Activated CD4-positive, alpha-beta T cell treated with anti-CD3 and anti-CD28 coated beads, Interleukin-2, amount 10 ng/mL, durations not matched to agents 7 days and 5 days (primary cell): ENCODE measurements at places on chromosomes 1 and 21.

- no peak for DNase-seq
Measured at GRCh38 chr1:68121536-68121935, 71.1 kb upstream of the DIRAS3 start.

DNA sequence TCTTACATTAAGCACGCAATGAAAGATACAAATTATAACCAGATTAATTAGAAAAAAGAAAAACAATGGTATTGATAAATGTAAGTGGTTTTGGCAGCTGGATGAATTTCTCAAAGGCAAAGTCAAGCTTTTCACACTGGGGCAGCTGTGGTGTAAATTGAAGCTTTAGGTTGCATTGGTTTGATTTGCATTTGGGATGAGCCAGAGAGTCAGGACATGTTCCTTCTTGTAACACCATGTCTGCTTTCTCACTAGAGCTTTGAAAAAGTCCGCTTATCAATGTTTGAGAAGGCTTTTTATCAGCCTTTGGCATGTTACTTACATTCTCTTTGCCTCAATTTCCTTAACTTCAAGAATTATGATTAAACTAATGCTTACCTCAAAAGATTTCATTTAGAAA lies 173.9 kb downstream of the GPATCH2 start:
- DNase-seq: no peak

DNA sequence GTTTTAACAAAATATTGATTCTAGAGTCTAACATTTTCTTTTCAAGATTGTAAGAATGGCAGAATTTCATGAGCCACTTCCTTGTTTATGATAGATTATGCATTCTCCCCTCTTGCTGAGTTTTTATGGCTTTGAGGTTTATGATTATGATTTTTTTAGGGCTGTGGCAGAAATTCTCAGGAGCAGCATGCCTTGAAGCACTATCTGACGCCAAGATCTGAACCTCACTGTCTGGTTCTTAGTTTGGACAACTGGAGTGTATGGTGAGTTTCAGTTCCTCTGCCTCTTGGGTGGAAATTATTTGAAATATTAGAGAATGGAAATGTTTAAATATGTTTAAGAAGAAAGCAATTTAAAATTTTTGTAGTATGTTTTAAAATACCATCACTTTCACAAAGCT lies 10.2 kb downstream of the USP16 start:
- no peak for DNase-seq

GRCh38 chr21:25573409-25574206 lies 33.7 kb downstream of the MRPL39 start:
- DNase-seq: peak; percentile 59

DNA sequence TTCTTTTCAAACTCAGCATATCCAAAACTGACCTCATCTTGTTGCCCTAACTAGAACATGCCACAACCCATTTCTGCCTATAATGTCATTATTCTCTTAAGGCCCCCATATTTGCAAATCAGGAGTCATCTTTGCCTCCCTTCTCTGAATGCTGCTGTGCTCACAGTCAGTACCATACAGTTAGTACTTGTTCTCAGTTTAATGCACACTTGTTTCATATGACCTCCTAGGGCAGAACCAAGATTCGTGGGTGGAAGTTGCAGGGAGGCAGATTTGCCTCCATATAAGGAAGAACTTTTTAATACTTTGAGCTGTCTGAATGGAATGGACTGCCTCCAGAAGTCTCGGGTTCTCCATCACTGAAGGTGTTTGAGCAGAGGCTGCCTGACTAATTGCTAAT lies 9.2 kb downstream of the CAP1 start:
- DNase-seq: no peak
